CD4-positive, alpha-beta memory T cell (primary cell): ENCODE measurements at places on chromosomes 3 and 15. TPM values are rescaled to one million over a fixed set of nuclear protein-coding genes. Genes with fewer than 3 reads are reported as not detected.

The LSMEM2 gene
- total RNA-seq = not detected

DNA sequence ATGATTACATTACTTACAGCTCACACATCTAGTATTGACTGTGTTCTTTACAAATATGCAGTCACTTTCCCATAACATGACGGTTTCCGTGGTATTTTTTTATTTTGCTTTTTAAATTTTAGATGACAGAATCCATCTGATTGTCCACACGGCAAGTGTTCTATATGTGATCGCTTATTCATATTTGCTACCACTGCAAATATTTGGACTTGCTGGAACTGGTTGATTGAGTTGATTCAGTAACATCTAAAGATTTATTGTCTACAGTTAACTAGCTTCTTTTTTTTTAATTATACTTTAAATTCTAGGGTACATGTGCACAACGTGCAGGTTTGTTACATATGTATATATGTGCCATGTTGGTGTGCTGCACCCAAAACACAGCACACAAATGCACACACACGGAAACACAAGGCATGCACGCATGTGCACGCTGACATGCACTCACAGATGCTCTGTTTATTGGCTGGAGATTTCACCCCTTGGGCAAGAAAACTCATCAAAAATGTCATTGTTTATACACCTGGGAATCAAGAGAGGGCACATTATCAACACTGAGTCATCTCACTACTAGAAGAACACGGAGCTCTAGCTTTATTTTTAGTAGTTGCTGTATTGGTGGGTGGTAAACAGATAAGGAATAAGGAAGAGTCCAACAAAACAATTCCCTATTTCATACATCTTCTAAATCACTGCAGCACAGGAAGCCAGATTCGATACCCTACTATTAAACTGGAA, 16.4 kb downstream of the ARRDC4 start:
- no peak for DNase-seq
- no peaks in the 10 kb centered on the region for H3K27me3 ChIP-seq
- peaks cover 8% of the 10 kb centered on the region for H3K4me1 ChIP-seq
- H3K27ac ChIP-seq = no peak overlapping the region

- H3K4me1 ChIP-seq = peaks cover 15% of the 10 kb centered on the region
- no peaks in the 10 kb centered on the region for H3K36me3 ChIP-seq
- DNase-seq = no peak
- peak overlapping the region; percentile 77 for H3K4me3 ChIP-seq
Observed at GRCh38 chr15:68821841-68822381, 1.2 kb upstream of the ANP32A start.

GRCh38 chr15:54131410-54131809, 153.2 kb downstream of the UNC13C start:
- no peaks in the 10 kb centered on the region for H3K4me1 ChIP-seq
- no peak overlapping the region for H3K27ac ChIP-seq
- H3K27me3 ChIP-seq = no peaks in the 10 kb centered on the region
- DNase-seq = no peak
- H3K36me3 ChIP-seq = no peaks in the 10 kb centered on the region

DNA sequence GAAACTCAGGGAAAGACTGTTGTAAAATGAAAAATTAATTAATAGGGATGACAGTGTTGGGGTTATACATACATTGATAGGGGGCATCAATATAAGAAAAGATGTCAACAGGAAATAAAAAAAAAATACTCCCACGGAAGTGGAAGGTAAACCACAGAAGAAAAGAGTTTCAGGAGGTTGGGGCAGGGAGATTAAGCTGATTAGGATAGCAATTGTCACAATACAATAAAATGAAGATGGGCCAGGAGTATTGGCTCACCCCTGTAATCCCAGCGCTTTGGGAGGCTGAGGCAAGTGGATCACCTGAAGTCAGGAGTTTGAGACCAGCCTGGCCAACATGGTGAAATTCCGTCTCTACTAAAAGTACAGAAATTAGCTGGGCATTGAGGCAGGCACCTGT, 536.1 kb downstream of the AGBL1 start:
- H3K36me3 ChIP-seq = no peaks in the 10 kb centered on the region
- H3K4me3 ChIP-seq = no peak overlapping the region
- no peak overlapping the region for H3K27ac ChIP-seq

DNA sequence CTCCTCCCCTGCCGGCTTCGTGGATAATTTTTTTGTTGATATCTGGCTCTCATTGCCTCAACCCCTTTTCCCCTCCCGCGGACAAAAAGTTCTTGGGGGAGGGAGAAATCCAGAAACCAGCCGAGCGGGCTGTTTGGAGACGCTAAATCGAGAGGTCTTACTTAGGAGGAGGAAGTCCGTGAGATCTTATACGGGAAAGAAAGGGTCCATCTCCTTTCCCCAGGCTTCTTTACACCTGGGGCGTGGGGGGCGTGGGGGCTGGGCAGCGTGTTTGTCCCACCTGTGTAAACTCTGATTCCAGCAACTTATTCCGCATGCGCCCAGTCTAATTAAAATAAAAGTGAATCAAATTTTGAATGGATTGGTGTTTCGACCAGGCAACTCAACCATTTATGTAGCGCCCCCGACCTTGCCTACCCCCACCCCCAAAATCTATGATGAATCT, 364 bp upstream of the CADPS start:
- peaks cover 4% of the 10 kb centered on the region for H3K27me3 ChIP-seq
- H3K4me1 ChIP-seq = no peaks in the 10 kb centered on the region
- no peak overlapping the region for H3K4me3 ChIP-seq
- DNase-seq = no peak
- no peaks in the 10 kb centered on the region for H3K36me3 ChIP-seq

- H3K4me3 ChIP-seq = no peak overlapping the region
- no peak for DNase-seq
- no peaks in the 10 kb centered on the region for H3K27me3 ChIP-seq
- H3K36me3 ChIP-seq = no peaks in the 10 kb centered on the region
- no peak overlapping the region for H3K27ac ChIP-seq
Observed at GRCh38 chr3:129635656-129636055, 29.2 kb upstream of the PLXND1 start.
